Stimulated activated CD4-positive, alpha-beta T cell treated with anti-CD3 and anti-CD28 coated beads, Interleukin-2, amount 100 ng/mL, for 48 hours (primary cell): ENCODE measurements at places on chromosomes 2 and 18.

DNA sequence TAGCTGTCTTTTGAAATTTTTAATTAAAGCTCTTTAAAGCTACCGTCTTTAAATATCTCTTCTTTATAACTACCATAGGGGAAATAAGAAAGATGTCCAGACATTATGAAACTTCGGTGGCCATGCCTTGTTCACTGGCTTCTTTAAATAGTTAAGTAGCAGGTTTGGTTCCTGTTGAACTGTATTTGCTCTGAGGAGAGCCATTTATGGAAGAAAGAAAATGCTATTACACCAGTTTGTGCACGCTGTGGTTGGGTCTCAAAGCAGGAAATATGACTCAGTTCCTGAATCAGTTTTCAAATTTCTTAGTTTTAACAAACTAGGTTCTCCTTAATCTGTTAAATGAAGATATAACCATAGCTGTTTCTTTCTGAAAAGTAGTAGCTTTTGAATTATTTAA, 12.2 kb downstream of the ARPC2 start:
- DNase-seq, result no peak

DNA sequence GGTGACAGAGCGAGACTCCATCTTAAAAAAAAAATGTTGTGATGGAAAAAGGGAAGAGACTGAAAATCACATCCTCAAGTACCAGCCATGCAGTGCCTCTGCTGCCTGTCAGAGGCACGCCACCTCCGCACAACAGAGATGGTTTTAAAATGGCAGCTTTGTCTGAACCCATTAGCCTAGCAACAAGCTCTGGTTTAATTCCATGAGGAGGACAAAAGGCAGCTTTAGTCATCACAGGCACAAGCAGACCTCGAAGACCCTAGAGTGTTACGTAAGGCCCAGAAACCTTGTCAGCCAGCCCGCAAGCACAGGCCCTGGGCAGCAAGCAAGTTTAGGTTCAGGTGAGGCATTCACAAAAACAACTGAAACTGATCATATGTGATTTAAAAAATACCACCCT, 10.4 kb downstream of the LCT start:
- DNase-seq, result no peak

- peak; percentile 64 for DNase-seq
Measured at GRCh38 chr2:54838585-54839035, 115.1 kb downstream of the EML6 start.

DNA sequence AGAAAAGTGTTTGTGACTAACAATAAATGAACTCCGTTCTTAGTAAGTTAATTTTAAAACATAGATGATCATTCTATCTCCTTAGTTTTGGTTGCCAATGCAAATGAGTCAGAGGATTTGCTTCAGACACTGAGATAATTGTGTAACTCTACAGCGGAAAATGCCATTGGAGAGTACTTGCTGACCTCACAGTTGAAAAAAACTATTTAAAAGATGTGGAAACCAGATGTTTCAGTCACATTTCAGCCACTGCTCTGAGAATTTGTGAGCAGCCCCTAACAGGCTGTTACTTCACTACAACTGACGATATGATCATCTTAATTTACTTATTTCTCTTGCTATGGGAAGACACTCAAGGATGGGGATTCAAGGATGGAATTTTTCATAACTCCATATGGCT, at the start of gene TNFAIP6:
Gene TNFAIP6, plus strand, starts transcription at position 234 of the 400 bp plus-strand sequence. Its CDS starts 75 bp downstream, at position 309.
- no peak for DNase-seq
